ENCODE measurements at places on chromosomes 13 and 19. TPM values are rescaled to one million over a fixed set of nuclear protein-coding genes. Genes with fewer than 3 reads are reported as not detected.

The FBN3 gene
- 5.2 TPM for total RNA-seq

The RPL21 gene
- 338 TPM for total RNA-seq

The ZNF541 gene
- total RNA-seq: 13.9 TPM

The UBL5 gene
- total RNA-seq: 543 TPM

The IL11 gene
- total RNA-seq: not detected

The AKAP11 gene
- total RNA-seq: 36.1 TPM

The ANKRD10 gene
- 99.9 TPM for total RNA-seq

The TINCR gene
- total RNA-seq: 6.7 TPM

The CYP2A7 gene
- total RNA-seq: not detected

The SEMA6B gene
- total RNA-seq: 7.8 TPM

The MAG gene
- total RNA-seq: not detected

The PRRG2 gene
- total RNA-seq: 22.5 TPM

The EPS8L1 gene
- 62.8 TPM for total RNA-seq

The PNMA8A gene
- 17.0 TPM for total RNA-seq

The ZNF763 gene
- 4.0 TPM for total RNA-seq

The SUGP1 gene
- 53.5 TPM for total RNA-seq

The IFNL1 gene
- not detected for total RNA-seq

The ATP4B gene
- total RNA-seq: 0.34 TPM

The FFAR1 gene
- 0.28 TPM for total RNA-seq

The EXOC3L2 gene
- total RNA-seq: 27.0 TPM

The PCDH17 gene
- 13.7 TPM for total RNA-seq

The ACTMAP gene
- total RNA-seq: 4.4 TPM

The UHRF1 gene
- total RNA-seq: 5.3 TPM

The R3HDM4 gene
- total RNA-seq: 36.9 TPM

The ZNF780B gene
- 17.4 TPM for total RNA-seq

The BICRA gene
- total RNA-seq: 25.3 TPM

The PCP2 gene
- total RNA-seq: 10.2 TPM

The CGB5 gene
- not detected for total RNA-seq

The KLK1 gene
- total RNA-seq: 45.2 TPM

The SNRNP70 gene
- 318 TPM for total RNA-seq

The SHD gene
- total RNA-seq: 18.0 TPM

The PSG11 gene
- total RNA-seq: not detected

The IGFL3 gene
- total RNA-seq: not detected

The MAP1S gene
- 61.1 TPM for total RNA-seq

The ZNF283 gene
- total RNA-seq: 5.8 TPM

The TMEM272 gene
- total RNA-seq: not detected

The MAST1 gene
- total RNA-seq: 2.4 TPM

The CYP2F1 gene
- 7.3 TPM for total RNA-seq

The ZNF230 gene
- 2.6 TPM for total RNA-seq

The IL12RB1 gene
- total RNA-seq: 0.73 TPM

The CPB2 gene
- not detected for total RNA-seq

The C5AR1 gene
- total RNA-seq: 1.6 TPM

The GPR183 gene
- total RNA-seq: 2.6 TPM

The MAP2K2 gene
- 104 TPM for total RNA-seq
